Fibroblast of skin of right quadriceps (primary cell): ENCODE measurements at places on chromosomes 3 and 15.

DNA sequence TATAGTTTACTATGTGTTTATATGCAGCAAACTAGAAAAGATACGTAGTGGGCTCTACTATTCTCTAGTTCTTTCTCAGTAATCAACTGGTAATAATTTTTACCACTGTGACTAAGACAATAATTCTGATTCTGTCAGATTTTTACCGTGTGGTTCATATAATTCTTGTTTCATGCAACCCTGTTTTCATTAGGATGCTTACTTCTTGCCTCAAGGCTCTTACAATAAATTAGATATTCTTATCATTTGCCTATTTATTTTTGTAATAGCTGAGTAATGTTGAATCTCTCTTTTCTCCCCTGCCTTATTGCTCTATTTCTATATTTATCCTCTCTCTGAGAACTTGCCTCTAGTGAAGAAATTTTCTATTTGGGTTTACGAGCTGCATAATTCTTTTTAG is 524.7 kb downstream of the NAALADL2 start:
- DNase-seq: peak; percentile 76

- DNase-seq: peak; percentile 50
These were observed 10.3 kb upstream of the KIF7 start for GRCh38 chr15:89665449-89666181.

GRCh38 chr15:101250873-101251829 is 697 bp downstream of the CHSY1 start:
- DNase-seq: no peak

DNA sequence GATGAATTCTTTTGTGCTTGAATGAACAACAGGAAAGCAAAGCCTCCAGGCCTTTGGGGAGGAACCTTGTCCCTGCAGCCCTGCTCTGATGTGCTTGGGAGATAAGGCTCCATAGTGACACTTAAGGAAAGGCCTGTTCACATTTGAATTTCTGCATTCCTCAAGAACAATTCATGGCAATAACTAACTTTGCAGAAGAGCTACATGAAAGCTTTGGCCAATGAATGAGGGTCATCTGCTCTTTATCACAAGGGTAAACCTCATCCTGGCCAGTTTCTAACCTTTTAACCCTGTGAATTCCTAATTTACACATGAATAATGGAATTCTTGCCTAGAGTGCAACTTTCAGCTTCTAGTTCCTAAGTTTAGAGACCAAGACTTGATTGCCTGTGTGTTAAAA is 5.6 kb downstream of the PRTG start:
- no peak for DNase-seq

DNA sequence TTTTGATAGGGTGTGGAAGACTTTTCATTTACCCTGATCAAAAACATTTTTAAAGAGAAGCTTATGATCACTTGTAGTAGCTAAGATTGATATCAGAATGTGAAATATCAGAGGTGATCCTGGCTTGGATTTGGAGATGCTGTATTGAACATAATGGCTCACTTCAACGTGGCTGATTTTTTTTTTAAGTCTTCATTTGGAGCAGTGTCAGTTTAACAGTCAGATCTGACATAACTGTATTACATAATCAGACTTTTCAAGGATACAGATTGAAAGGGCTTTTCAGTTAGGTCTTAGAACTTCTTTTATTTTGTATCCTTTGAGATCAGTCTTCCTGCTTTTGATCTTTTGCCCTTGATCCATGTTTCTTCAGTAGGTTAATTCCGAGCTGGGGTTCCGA is 98.5 kb downstream of the ITPR1 start:
- no peak for DNase-seq

DNA sequence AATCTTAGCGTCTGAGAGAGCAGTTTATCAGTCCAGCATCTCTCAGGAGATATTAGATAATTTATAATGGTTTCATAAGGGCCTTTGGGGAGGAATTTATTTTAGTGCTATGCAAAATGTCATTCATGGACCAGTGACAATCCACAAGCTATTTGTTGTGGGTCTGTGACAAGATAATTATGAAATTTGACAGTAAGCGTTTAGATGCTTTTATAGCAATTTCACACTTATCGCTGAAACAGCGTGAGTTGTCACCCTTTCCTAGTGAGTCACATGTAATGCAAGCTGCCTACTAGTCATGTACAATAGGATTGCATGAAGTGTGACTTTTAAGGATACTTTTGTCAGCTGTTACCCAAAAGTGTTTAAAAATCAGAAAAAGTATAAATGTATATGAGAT is 315.6 kb upstream of the THBS1 start:
- DNase-seq: no peak

- DNase-seq: no peak
These were observed 86.0 kb upstream of the MFGE8 start for GRCh38 chr15:88998980-88999713.

DNA sequence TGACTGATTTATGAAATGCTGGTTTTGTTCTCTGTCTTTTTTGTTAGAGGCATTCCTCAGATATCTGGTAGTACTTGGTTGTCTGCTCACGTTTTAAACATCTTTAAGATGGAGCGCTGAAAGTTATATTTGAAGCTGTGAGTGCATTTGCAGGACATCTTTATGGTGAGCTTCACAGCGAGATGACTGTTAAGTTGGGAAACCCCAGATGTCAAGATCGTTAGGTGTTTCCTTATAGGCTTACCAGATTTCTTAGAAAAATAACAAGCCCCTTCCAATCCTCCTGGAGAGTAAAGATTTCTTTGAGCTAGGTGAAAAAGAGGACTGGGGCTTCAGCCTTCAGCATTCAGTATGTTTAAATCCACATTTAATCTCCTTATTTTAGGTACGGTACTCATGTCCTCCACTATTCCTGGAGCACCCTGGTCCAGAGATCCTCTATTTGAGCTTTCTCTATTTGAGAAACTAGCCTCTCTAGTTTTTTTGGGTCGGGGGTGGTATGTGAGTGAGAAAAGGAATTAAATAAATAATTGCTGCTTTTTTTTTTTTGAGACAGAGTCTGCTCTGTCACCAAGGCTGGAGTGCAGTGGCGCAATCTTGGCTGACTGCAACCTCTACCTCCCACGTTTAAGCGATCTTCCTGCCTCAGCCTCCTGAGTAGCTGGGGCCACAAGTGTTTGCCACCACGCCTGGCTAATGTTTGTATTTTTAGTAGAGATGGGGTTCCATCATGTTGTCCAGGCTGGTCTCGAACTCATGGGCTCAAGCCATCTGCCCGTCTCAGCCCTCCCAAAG is 72.3 kb downstream of the ZNF609 start:
- DNase-seq: no peak

- no peak for DNase-seq
These were observed 24.5 kb downstream of the TMEM266 start for GRCh38 chr15:76084256-76084655.

DNA sequence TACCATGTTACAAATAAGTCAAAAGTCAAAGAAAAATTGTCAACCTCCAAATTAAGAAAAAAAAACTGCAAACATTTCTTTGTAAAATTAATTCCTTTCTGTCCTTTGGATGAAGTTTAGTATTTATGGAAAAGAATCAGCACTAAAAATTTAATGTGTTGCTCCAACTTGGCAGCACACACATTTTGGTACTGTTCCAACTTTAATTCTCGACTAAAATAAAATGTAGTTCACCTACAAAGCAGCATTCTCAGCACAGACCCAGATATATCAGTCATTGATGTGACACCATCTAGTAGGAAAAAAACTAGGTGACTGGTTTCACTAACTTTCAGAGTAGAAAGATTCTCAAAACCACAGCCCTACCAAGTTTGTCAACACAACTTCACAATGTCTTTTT is 131.7 kb upstream of the ROBO2 start:
- DNase-seq: no peak

DNA sequence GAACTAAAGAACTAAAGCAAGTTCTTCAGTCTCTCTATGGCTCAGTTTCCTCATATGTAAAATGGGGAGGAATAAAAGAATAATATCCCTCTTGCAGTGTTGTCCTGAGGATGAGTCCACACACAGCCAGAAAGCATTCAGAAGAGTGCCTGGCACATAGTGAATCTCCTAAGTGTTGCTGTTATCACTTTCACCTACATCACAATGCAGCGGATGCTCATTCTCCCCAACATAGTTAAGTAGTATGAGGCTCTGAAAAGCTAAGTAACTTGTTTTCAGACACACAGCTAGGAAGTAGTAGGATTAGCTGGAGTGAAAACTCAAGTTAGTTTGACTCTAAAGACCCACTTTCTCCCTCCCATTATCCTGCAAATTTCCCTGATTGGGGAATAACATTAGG is 9.1 kb upstream of the USP3 start:
- DNase-seq: no peak

- no peak for DNase-seq
These were observed 7.3 kb downstream of the GRIP2 start for GRCh38 chr3:14532691-14533456.

DNA sequence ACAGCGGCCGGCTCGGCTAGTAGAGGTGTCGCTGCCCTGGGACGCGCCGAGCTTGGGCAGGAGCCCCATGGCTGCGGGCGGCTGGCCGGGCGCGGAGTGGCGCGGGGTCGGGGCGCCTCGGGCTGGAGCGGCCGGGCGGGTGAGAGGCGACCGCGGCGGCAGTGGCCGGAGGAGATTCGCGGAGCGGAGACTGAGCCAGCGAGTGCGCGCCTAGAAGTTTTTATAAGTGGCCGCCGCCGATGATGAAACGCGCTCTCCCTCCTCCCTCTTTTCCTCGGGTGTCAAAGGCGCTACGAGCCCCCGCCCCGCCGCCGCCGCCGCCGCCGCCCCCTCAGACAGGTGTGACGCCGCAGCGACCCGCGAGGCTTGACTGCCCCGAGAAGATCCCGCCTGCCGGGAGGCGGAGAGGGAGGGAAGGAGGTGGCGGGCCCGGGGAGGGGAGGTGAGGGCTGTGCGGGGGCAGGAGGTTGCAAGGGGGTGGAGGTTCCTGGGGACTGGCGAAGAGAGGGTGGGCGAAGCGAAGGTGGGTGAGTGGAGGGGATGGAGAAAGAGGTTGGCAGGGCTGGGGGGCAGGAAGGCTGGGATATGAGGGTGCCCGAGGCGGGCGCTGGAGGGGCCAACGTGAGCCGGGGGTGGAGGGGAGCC is at the start of gene SLCO2A1:
Gene SLCO2A1, minus strand, starts transcription at position 192 of the 645 bp plus-strand sequence. Its CDS starts 123 bp downstream, at position 69.
- DNase-seq: no peak

GRCh38 chr3:27596334-27596841 is 112.2 kb upstream of the SLC4A7 start:
- DNase-seq: peak; percentile 82

DNA sequence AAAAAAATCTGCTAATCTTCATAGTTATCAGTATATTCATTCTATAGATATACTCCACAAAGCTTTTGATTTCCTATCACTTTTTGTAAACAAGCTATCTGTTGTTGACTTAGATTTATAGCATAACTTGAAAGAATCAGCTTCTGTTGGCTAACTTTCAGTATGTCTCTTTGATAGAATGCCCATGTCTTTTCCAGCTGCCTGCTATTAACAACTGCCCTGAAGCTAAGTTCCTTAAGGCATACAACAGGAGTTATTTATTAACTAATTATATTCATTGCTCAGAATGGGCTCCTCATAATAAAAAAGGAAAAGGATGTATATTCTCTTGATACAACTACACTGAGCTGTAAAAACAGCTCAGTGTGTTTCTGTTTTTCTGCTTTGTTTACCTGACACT is 293.9 kb downstream of the TUSC7 start:
- no peak for DNase-seq

- no peak for DNase-seq
These were observed 63.6 kb upstream of the NSMCE3 start for GRCh38 chr15:29333261-29333660.

GRCh38 chr15:67731112-67731721 is 94.1 kb upstream of the SKOR1 start:
- DNase-seq: no peak

- no peak for DNase-seq
These were observed 502.6 kb upstream of the CBLB start for GRCh38 chr3:106371221-106371970.

DNA sequence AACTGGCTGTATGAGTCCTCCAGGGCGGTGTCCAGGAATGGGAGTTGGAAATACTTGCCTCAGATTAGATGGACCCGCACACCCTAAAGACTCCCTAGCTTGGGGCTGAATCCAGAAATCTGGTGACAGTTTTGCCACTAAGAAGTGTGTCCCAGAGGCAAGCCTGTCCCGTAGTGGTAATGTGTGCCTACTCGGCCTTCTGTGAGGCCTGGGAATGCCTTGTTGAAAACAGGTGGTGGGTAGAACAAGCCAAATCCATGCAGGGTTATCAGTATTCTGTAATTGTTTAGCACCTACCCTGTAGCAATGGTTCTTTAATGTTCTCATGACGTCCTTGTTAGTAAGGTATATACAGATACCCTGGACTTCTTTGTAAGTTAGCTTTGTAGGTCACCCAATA is 1.6 kb downstream of the C3orf52 start:
- DNase-seq: no peak

DNA sequence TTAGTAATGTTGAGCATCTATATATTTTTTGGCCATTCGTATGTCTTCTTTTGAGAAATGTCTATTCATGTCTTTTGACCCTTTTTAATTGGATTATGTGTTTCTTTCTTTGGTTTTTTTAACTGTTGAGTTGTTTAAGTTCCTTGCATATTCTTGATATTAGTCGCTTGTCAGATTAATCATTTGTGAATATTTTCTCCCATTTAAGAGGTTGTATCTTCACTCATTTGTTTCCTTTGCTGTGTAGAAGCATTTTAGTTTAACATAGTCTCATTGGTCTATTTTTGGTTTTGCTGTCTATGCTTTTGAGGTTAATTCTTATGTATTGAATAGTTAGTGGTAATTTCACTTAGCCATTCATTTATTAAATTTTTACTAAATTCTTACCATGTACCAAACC is 283.8 kb downstream of the ZPLD1 start:
- peak; percentile 8 for DNase-seq

DNA sequence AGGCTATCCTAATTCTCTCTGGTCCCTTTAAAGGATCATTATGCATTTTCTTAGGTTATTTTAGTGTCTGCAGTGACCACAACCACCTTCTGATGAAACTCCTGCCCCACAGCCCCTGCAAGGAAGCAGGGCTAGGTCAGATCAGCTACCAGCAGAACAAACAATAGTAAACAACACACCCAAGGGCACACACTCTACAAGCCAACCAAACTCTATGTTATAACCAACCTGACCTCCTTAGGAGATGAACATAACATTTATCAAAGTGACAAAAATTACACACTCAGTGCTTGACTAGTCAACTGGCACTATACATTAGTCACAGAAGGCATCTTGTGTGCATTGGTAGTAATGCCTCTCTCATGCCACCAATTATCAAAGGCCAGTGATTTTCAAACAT is 17.3 kb downstream of the DENND6A start:
- no peak for DNase-seq

DNA sequence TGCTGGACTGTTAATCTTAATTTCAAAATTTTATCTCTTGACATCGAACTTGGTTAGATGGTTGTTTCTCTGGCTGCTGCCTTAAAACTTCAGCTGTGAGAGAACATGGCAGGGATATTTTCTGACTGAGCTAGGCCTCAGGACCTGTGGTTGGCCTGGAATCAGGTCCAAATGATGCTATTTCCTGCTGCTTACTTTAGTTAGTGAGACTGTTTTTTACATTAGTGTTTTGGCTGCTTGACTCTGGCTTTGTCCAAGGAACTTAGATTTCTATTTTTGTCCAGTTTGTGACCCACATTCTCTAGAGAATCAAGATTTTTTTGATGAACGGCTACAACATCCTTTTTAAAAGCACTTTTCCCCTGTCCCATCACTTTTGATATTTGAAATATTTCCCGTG is 497.9 kb upstream of the SGO1 start:
- peak; percentile 62 for DNase-seq
